ENCODE measurements at places on chromosomes 7 and 10. TPM values are rescaled to one million over a fixed set of nuclear protein-coding genes. Genes with fewer than 3 reads are reported as not detected.

The HTR7 gene
- polyA plus RNA-seq: 0.17 TPM

The LRCH4 gene
- polyA plus RNA-seq: 20.0 TPM

The HGF gene
- polyA plus RNA-seq: 1.5 TPM

The THAP5 gene
- 10.1 TPM for polyA plus RNA-seq

The HOXA7 gene
- polyA plus RNA-seq: 4.4 TPM

The PRR15 gene
- 0.11 TPM for polyA plus RNA-seq

- DNase-seq: no peak
These were observed 44.2 kb downstream of the PDLIM1 start for GRCh38 chr10:95246582-95247051.

DNA sequence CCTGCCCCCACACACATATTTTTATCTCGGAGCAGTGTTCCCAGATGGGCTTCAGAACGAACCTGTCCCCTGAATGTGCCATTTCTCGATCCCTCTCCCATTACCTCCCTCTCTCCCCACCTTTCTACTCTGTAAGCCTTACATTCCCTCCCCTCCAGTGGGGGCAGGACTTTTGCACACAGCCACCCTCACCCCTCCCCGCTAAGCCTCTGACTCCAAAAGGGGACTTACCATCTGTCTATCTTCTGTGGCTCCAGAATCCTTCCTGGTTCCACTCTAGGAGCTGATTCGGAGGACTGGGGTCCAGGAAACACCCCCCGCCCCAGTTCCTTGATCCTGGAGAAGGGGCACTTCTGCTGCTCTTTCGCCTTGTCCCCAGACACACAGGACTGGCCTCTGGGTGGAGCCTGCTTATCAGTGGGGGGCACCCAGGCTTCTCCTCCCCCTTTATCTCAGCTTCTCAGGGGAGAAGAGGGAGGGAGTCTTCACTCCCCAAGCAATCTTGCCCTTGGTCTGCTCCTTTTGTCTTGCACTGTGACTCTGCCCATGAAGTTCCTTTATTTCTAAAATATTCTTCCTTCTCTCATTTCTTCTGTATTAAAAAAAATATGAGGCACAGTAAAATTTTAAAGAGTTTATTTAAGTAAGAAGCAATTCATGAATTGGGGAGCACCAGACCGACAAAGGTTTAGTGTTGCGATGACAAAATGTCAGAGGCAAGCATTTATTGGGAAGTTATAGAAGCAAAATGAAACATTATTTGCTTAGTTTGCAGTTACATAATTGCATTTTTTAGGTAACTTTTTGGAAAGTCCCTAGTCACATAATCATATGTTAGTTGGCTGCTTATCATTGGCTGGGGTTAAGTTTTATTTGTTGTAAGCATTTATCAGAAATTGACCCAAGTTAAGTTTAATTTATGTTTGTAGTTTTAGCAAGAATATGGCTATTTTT lies at the start of gene KEL:
KEL (minus strand) TSS at position 391 of the 954 bp plus-strand sequence; CDS start at position 234, 157 bp downstream.
- no peak for DNase-seq

- DNase-seq: no peak
These were observed 152.9 kb upstream of the ASAH2 start for GRCh38 chr10:50404021-50404773.

DNA sequence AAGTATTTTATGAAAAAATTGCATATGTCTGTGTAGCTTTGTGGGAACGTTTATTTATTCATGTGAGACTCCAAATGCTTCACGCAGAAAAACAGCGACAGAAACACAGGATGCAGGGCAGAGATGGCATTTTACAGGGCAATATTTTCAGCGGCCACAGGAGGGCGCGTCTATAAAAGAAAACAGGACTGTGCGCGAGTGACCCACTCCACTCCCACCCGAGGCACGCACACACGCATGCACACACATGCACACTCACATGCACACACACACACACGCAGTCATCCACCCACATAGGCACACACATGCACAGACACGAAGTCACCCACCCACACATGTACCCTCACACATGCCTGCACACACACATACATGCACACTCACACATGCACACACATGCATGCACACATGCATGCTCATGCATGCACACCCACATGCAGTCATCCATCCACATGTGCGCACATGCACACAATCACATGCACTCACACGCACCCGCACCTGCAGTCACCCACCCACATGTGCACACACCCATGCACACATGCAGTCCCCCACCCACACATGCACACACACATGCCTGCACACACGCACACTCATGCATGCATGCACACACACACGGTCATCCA lies 96.3 kb downstream of the DNAJB6 start:
- DNase-seq: no peak

GRCh38 chr10:13587391-13587790 lies 626 bp downstream of the PRPF18 start:
- no peak for DNase-seq

DNA sequence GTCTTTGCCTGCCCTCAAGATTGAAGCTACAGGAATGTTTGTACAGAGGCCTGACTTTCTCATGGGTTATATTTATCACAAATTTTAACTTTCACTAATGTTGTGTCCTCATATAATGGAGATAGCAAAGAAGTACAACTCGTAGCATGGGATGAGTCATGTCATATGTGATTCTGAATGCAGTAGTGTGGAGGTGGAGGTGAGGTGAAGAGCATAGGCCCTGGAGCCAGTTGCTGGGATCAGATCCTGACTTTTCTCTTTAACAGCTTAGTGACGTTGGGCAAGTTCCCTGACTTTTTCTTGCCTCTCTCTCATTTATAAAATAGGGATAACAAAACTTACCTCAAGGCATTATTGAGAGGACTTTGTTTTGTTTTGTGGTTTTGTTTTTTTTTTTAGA lies 132.1 kb upstream of the IMMP2L start:
- DNase-seq: no peak

- DNase-seq: no peak
These were observed 13.7 kb downstream of the DOCK4 start for GRCh38 chr7:112192236-112193154.

DNA sequence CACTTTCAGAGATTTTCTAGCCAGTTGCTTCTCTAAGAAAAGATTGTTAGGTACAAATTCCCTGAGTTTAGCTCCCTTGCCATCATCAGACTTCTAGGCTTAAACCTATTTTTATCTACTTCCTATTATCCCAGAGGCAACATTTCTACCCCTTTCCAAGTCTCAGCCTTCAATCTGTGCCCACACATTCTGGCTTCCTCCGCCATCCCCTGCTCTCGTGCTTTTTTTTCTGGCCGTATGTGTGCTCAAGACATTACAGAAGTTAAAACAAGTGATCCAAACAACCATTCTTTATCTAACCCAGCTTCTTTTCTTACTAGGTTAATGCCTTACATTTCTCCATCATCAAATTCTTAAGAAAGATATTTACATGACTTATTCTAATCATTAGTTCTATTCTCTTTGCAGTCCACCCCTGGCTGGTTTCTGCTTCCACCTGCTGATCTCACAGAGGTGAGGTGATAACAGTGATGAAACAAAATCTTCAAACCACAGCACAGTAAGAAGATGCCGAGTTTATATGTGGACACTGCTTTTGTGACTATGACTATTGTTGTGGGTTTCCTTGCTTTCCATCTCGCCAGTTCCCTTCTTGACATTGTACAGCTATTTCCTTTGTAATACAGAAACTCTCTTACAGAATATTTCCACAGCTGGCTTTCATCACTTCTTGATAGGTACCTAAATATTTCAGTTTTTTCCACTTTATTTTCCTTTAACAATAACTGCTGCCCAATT lies 18.3 kb upstream of the CDK6 start:
- no peak for DNase-seq

GRCh38 chr10:101301111-101301731 lies 52.7 kb upstream of the BTRC start:
- no peak for DNase-seq

GRCh38 chr10:3040069-3040468 lies 27.3 kb upstream of the PFKP start:
- no peak for DNase-seq

- DNase-seq: no peak
These were observed 181.2 kb upstream of the ANK3 start for GRCh38 chr10:60570896-60571295.

- DNase-seq: no peak
These were observed 171.2 kb upstream of the TNRC18 start for GRCh38 chr7:5594616-5595544.

- DNase-seq: no peak
These were observed 22.6 kb upstream of the DDX50 start for GRCh38 chr10:68878496-68878895.

GRCh38 chr7:71326595-71326994 lies 194.7 kb downstream of the GALNT17 start:
- no peak for DNase-seq

Measured in BJ (cell line).